ENCODE measurements at places on chromosomes 6 and 20.

GRCh38 chr20:46312075-46312944 lies 4.0 kb upstream of the CDH22 start:
- no peak for DNase-seq

DNA sequence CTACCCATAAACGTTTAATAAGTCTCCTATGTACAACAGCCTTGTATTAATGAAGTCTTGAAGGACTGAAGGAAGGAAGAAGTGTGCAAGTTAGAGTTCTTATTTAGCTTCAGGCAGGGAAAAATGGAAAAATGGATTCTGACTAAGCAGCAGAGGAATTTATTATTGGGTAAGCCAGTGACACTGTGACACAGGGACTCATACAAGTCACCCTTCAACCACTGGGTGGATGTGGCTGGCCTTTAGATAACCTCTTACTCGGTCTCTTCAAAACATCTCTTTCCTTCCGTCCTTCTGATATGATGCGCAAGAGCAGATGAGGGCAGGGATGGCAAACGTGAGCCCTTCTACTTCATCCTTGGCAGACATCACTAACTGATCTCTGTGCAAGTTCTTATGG lies 145.6 kb downstream of the DHX35 start:
- DNase-seq, result no peak

- DNase-seq, result no peak
Measured at GRCh38 chr20:9148291-9148690, 79.4 kb downstream of the PLCB4 start.

GRCh38 chr6:44561832-44562665 lies 174.5 kb downstream of the CDC5L start:
- DNase-seq, result no peak

DNA sequence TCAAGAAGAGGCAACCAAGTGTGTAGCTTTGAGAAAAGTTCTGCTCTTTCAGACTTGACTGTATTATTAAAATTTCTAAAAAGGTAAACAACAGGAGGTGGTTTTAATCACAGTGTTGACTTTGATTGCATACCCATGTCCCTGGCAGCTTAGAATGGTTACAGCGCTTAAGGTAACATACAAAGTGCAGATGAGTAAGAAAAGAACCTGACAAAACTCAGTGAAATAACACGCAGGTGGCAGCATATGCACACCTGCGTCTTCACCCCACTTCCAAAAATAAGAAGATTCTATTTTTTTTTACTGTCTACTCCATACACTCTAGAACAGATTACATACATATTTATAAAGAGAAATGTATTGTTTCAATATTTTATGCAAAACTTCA lies 233.5 kb downstream of the GMPR start:
- no peak for DNase-seq

- peak; percentile 44 for DNase-seq
Measured at GRCh38 chr20:57266291-57267157, at the start of gene BMP7. Gene BMP7, minus strand, starts transcription at chr20:57266641. Its CDS starts 519 bp downstream, at chr20:57266122.

DNA sequence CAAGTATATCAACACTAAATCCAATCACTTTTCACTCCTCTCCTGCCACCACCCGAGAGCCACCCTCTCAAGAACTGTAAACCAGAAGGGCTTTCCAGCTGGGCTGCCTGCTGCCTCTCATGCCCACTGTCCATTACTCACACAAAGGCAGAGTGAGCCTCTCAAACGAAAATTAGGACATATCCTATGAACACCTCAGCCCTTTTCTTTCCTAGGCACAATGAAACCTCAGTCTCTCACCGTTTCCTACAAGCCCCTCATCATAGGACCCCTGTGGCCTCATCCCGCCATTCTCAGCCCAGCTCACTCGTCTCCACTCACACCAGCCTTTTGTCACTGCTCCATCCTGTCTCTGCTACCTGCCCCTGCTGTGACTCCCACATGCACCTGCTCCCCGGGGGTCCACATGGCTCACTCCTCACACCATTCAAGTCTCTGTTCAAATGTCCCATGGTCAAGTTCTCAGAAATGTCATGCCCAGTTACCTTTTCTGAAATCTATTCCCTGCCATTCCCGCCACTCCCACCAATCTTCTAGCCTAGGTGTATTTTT lies 7.4 kb downstream of the HLA-F start:
- DNase-seq, result no peak

- no peak for DNase-seq
Measured at GRCh38 chr6:18016698-18017097, 29.3 kb upstream of the KIF13A start.

DNA sequence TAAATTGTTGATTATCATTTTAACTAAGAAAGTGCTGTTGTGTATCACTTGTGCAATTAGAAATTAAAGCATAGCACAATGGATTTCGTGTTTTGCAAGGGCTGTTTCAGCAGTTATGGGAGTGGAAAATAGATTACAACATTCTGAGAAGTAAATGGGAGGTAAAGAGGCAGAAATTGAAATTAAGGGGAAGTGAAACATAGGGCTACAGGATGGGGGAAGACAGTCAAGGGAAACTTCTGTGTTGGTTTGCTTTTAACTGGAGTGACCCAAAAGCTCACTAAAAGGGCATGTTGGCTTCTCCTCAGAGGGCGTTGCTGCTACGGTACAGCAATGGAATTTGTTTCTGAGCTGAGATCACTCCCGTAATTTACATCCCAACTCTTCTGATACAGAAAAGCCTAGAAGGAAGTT lies 147.5 kb downstream of the BCAS1 start:
- DNase-seq, result no peak

DNA sequence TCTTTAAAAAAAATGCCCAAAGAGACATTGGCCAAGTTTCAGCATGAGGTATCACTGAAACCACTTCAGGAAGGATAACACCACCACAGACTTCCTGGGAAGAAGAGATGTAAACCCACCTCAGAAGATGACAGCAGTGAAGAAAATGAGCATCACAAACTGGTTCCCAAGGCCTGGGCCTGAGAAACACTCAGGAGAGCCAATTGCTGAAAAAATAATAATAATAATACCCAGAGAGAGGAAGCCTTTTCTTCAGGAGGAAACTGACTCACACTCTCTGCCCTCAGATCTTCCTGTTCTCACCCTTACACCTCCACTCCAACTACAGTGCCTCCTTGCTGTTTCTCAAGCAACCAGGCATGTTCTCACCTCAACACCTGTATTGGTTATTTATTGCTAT lies 68.1 kb upstream of the MAFB start:
- DNase-seq, result no peak

DNA sequence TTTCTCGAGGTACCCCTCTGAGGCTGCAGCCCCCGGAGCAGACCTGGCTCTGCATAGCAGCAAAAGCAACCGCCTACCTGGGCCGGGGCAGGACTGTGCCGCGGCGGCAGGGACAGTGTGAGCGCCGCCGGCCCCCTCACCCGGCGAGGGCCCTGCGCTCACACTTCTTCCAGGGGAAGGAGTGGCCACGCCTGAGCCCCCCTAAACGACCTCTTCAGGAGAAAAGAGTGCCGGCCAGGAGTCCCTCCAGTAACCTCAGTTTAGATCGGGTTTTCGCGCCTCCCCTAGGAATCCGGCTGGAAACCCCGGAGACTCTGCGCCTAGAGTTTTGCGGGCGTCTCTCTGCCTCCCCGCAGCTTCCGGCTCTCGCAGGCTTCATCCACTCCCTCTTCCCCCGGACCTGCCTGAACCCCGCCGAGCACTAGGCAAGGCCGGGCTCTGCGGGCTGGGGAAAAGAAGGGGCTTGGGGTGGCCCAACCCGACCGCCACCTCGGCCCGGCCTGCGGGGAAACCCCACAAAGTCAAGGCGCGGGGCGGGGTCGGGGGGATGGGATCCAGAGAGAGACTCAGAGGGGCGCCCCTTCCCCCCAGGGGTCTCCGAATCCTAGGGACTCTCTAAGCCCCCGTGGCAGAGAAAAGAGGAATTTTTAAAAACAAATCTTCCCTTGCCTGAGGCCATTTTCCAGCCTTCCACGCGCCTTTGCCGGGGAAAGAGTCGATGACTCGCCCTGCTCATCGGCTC lies 558 bp downstream of the LINC00237 start:
- no peak for DNase-seq

- DNase-seq, result no peak
Measured at GRCh38 chr6:66321017-66321416, 614.0 kb upstream of the EYS start.

DNA sequence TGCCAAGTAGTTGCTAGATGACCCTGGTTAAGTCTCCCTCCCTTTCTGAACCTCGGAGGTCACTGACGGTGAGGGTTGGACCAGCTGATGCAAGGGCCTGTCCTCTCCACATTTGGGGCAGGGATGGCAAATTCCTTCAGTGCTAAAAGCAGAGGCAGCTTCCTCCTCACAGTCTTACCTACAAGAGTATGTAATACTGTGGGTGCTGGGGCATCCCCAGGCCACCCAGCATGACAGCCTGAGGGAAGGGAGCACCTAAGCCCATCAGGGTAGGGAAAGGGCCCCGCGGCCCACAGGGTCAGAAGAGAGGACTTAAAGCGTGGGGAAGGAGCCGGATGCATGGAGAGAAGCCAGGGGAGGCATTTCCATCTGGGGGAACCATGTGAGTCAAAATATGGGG lies 38.0 kb downstream of the TGM3 start:
- no peak for DNase-seq

GRCh38 chr20:45449528-45449927 lies 20.0 kb upstream of the WFDC2 start:
- DNase-seq, result peak; percentile 32

DNA sequence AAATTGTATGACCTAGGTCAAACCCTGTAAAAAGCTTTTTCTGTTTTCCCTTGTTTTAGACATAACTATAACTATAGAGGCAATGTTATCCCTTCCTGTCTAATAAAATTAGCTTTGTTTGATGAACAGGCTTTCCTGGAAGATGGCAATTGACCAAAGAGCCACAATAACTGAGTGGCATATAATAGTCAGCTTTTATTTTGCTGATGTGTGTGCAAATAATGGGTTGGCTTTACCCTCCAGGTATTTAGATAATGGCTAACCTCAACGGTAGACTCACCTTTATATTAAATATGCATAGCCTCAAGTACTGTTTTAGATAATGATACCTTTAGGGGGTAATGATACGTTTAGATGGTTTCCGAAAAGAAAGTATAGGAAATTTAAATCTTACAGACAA lies 15.0 kb downstream of the TBXT start:
- DNase-seq, result no peak

- DNase-seq, result no peak
Measured at GRCh38 chr6:134422426-134423231, 104.7 kb upstream of the SGK1 start.

- DNase-seq, result no peak
Measured at GRCh38 chr6:12379181-12379580, 89.0 kb downstream of the EDN1 start.

DNA sequence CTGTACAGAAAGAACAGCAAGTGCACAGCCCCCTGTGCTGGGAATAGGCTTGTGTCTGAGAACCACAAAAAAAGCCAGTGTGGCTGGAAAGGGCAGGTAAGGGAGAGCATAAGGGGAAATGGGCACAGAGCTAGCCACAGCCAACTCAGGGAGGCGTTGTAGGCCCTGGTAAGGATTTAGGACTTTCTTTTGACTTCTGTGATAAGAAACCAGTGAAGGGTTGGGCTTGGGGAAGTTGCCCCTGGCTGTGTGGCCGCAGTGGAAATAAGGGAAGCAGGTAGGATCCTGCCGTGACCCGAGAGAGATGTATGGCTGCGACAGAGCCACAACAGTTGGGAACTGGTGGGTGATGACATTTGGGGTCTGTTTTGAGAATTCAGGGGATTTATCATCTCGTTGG lies 30.0 kb upstream of the PHACTR2 start:
- DNase-seq, result no peak

- DNase-seq, result no peak
Measured at GRCh38 chr20:6606651-6607050, 160.8 kb upstream of the BMP2 start.

GRCh38 chr20:33267701-33268100 lies 15.3 kb upstream of the BPIFB1 start:
- DNase-seq, result no peak

Measured in cerebellar cortex (tissue), 1 donor.